ENCODE measurements at places on chromosomes 7 and 10.
A peak's percentile ranks its signal among the peaks of the same experiment; 100 is the strongest.

DNA sequence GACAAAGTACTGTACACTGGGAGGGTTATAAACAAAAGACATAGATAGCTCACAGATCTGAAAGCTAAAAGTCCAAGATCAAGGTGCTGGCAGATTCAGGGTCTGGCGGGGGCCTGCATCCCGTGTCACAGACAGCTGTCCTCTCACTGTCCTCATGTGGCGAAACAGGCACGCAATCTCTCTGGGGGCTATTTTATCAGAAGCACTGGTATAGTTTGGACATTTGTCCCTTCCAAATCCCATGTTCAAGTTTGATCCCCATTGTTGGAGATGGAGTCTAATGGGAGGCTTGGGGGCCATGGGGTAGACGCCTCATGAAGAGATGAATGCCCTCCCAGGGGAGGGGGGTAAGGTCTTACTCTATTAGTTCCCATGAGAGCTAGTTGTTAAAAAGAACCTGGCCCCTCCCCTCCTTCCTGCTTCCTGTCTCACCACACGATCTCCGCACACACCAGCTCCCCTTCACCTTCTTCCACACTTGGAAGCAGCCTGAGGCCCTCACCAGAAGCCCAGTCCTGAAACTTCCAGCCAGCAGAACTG lies 72.5 kb upstream of the UCN3 start:
- peak; percentile 29 for DNase-seq

GRCh38 chr7:84801396-84801795 lies 385.5 kb downstream of the SEMA3D start:
- DNase-seq = no peak

DNA sequence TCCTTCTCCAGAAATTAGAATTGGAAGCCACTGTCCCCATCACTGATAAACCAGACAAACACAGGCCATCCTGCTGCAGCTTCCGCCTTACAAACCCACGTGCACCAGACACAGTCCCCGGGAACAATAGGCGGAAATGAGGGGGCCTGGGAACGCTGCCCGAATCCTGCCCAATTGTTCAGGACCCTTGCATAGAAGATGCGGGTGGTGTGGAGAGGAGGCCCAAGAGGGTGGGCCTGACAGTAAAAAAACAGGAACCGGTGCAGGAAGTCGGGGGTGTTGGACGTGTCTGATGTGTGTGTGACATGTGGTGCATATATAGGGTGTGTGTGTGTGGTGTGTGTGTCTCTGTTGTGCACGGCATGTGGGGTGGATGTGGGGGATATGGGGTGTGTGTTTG lies 26.5 kb upstream of the CHST15 start:
- no peak for DNase-seq

DNA sequence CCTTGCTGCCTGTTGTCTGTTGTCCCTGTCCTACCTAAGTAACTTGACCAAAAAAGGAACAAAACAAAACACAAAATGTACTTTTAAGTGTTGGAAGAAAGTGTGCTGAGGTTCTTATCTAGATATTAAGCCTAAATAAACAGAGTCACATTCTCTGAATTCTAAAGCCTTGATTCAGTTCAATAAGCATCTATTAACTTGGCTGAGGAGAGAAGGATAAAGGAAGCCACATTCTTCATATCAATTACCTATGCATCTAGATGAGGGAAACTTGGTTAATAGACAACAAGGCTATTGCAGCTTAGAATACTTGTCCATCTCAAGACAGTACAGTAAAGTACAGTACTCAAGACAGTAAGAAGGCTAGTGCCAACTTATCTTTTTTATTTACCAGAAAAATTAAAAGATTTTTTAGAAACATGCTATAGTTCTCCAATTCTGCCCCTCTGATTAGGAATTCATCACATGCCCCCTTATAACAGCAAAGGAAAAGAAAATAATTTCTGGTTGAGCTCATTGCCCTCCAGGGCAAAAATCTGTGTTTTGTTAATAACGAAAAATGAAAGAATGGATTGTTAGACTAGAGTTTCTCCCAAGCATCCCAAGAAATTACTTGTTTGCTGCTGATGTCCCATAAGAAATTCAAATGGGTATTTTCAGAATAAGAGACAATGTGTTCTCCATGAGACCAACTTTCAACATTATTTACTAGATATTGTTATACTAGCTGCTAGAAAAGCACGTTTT lies 546.5 kb upstream of the SEMA3D start:
- no peak for DNase-seq

DNA sequence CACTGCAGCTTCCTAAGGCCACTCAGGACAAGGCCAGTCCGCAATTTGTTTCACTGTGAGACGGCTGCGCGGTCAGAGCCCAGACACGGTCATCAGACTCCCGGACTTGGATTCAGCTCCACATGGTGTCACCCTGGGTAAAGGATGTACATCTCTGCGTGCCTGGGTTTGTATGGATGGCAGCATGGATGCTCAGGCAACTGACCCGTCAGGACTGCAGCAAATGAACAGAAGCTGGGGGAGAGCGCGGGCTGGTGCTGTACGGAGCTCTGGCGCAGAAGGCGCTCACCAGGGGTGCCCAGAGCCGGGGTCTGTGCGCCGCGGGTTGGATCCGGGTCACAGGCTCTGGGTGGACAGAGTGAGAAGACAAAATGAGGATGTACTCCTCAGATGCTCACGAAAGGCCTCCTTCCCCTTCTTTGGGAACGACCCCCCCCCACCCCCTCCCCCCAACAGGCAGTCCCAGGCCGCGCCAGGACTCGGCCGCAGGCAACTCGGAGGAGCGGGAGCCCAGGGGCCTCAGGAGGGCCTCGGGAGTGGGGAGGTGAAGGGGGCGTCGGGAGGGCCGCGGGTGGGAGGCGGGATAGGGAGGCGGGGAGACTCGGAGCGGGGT lies 92.4 kb downstream of the CXCL12 start:
- DNase-seq = no peak

GRCh38 chr7:36349626-36350025 lies 40.0 kb upstream of the ANLN start:
- no peak for DNase-seq

GRCh38 chr7:158814637-158815036 lies 14.7 kb downstream of the ESYT2 start:
- DNase-seq = no peak

DNA sequence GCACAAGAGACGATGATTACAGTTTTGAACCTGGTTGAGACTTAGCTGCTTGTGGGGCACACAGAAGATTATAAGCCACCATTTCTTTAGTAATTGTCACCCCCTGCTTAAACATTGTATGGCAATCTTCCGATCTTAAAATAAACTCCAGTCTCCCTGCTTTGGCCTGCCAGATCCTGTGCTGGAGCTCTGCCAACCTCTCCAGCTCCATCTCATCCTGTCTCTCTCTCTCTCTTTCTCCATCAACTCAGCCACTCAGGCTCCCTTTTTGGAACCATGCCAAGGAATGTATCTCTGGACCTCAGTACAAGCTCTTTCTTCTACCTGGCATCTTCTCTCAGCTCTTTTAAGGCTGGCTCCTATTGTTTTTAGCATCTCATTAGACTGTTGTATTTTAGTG lies 1053.2 kb downstream of the REEP3 start:
- DNase-seq = no peak

GRCh38 chr10:132417257-132417910 lies 20.4 kb downstream of the PWWP2B start:
- no peak for DNase-seq

DNA sequence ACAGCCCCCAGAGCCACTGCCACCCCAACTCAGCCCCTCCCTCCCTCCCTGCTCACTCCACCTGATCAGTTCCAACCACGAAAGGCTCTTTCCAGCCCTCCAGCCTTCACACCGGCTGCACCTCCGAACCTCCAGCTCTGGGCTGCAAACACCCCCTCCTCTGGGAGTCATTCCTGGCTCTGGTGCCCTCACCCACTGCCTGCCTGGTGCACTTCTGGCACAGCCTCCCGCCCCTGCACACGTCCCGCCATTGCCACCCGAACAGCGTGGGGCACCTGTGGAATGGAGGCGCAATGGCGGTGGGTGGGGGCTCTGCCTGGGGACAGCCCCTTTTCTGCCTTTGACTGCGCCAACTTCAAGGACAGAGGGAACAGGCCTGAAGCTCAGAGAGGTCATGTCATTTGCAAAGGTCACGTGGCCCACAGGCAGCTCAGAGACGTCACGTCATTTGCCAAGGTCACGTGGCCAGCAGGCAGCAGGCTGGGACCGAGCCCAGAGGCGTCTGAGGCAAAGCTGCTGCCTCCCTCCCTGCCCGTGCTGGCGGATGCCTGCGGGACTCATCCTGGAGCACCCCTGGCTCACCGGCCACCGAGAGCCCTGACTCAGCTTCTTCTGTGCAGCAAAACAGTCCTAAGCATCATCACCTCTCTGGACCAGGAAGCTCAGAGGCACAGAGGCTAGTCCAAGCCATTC lies 76.0 kb upstream of the DNAAF5 start:
- no peak for DNase-seq

- DNase-seq = no peak
These were observed 20.7 kb downstream of the PDGFA start for GRCh38 chr7:498678-499641.

All from stimulated activated CD4-positive, alpha-beta T cell treated with anti-CD3 and anti-CD28 coated beads, TNF-alpha, amount 100 ng/mL, for 1 hour (primary cell).